ENCODE measurements at places on chromosomes 12 and 14.

- no peak for DNase-seq
These were observed 9.6 kb upstream of the EP400 start for GRCh38 chr12:131940141-131940547.

DNA sequence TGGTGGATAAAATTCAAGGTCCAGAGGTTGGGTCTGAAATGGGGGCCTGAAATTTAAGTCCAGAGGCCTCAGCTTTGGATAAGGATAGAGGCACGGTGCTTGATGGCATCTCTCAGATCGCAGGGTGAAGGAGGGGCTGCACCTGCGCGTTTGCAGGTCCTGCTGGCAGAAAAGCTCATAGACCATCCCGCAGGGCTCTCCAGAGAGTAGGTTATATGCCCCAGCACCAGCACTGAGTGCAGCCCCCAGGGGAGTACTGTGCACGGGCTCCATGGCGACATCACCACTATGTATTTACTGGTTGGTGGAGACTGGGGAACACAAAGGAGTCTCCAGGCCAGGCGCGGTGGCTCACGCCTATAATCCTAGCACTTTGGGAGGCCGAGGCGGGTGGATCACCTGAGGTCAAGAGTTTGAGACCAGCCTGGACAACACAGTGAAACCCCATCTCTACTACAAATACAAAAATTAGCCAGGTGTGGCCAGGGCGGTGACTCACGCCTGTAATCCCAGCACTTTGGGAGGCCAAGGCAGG is 4.3 kb upstream of the CD63 start:
- no peak for DNase-seq

DNA sequence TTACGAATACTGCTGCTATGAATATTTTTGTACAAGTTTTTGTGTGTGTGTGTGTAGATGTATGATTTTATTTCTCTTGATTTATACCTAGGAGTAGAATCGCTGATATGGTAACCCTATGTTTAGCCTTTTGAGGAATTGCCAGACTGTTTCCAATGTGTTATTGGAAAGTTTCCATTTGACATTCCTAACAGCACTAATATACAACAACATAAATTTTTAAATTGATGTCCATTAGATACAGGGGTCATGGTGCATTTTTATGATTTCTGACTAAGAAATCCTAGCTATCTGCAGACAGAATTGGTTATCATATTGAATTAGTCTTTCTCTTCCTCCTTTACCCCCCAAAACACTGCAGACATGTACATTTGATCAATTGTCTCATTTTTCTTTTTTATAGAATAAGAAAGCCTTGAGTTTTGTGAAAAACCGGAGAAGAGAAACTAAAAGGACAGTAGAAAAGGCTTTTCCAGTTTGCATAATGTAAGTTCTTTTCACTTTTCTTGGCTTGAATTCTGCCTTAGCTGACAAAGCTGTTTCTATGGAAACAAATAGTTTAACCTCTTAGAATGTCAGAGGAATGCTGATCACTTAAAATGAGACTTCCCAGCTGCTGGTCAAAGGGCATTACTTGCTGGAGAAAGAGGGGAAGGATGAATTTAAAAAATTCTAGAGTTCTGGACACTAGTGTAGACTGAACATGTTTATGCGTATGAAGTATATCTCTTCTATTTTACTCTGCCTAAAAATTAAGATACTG is 28.2 kb downstream of the PALS1 start:
- peak; percentile 53 for DNase-seq

DNA sequence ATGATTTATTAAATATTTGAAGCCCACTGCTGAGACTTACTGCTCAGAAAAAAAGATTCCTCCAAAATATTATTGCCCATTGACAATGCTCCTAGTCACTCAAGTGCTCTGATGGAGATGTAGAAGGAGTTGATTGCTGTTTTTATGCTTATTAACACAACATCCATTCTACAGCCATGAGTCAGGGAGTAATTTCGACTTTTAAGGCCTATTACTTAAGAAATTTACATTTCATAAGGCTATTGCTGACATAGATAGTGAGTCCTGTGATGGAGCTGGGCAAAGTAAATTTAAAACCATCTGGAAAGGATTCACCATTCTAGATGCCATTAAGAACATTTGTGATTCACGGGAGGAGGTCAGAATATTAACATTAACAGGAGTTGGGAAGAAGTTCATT is 5.2 kb downstream of the KCNJ8 start:
- no peak for DNase-seq

GRCh38 chr14:85332401-85332800 is 197.5 kb upstream of the FLRT2 start:
- no peak for DNase-seq

DNA sequence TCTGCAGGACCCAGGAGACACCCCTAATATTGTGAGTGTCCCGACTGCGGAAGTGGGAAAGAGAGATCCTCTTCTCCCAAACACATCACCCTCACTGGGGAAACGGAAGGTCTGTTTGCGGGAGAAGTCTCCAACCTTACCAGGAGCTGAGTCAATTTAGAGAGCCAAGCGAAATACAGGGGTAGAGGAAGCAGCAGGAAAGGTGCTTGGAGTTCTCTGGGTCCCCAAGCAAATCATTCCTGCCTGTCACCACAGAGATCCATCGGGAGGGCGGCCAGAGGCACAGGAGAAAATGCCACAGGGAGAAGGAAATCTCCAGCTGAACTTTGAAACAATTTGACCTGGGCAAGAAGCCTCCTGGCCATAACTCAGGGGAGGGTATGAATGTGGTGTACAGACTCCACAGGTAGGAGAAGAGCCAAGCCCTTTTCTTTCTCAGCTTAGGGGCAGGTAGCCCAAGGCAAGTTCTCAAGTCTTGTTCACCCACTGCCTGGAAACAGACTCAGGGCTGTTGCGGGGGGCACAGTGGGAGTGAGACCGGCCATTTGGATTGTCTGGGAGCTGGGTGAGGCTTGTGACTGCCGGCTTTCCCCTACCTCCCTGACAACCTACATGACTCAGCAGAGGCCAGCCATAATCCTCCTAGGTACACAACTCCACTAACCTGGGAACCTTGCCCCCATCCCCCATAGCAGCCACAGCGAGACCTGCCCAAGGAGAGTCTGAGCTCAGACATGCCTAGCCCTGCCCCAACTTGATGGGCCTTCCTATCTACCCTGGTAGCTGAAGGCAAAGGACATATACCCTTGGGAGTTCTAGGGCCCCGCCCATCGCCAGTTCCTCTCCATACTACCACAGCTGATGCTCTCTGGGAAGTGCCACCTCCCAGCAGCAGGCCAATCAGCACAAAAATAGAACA is 211.9 kb upstream of the ARHGAP5 start:
- DNase-seq: no peak

- no peak for DNase-seq
These were observed 137.4 kb downstream of the BCL11B start for GRCh38 chr14:99134516-99135046.
